ENCODE measurements at places on chromosomes 6 and 20. TPM values are rescaled to one million over a fixed set of nuclear protein-coding genes. Genes with fewer than 3 reads are reported as not detected.
A peak's percentile ranks its signal among the peaks of the same experiment; 100 is the strongest.

NCOA6 gene
- 8.5 TPM for total RNA-seq

DNA sequence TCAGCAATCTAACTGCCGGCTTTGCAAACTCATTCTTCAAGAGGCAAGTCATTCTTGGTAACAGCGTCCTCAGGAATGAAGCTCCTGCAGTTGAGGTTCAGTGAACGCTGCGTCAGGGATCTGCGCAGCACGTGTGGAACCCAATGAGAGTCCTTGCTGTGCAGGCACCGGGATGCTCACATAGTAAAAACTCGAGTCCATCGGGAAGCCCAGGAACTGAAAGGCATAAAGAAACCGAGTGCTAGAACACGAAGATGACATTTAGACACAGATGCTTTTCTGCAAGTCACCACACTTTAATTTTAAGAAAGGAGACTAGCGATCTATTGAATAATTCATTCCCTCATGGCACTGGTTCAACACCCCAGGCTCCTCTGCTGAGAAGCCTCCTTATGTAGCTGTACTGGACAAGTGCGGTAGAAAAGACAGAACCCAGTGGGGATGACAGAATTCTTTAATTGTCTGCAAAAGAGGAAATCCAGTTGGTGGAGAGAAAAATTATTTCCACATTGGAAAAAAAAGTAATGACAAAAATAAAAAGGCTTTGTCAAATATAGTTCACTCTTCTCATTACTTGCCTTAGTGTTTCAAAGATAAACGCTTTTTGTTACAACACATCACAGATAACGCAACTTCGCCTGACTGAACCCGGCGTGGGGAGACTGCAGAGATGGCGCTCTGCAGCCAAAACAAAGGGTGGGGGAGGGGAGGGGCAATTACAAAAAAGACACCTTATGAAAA lies 1.9 kb upstream of the AFDN start:
- no peak for DNase-seq

LINC00237 gene
- total RNA-seq = not detected

DNA sequence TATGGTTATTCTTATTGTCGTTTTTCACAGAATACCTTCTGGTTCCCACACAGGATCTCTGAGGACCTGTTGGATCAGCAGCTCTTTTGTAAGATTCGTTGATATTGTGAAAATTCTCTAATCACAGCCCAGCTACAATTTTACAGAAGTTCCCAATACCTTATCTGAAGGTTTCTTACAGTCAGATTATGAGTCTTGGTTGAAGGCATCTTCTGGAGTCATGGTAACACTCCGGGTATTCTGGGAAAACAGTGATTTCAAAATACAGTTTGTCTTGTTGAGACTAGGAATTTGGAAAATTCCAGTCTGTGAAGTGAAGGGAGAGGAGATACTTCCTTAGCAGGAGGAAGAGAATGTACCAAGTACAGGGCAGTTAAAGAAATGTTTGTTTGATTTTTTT lies 22.2 kb upstream of the HLA-C start:
- no peak for DNase-seq

FOXA2 gene
- total RNA-seq = 9.4 TPM

GRCh38 chr6:51349857-51350256 lies 531.2 kb downstream of the TFAP2B start:
- DNase-seq = no peak

GHRH gene
- total RNA-seq = not detected

GRCh38 chr6:2471472-2471871 lies 226.1 kb upstream of the GMDS start:
- no peak for DNase-seq

DNA sequence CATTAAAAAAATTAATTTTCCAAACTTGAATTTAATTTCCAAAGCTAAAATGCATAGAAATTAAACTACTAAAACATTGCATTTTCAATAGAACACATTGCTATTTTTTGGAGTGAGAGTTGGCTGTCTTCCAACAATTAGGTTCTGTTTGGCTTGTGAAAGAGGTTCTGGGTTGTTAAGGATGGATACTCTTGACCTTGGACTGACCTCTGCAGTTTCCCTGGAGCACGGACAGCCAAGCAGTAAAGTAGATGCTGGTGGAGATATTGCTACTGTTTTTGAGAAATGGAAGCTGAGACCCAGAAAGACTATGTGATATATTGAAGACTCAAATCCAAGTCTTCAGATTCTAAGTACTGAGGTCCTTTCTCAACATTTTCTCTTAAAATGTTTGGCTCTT lies 95.9 kb upstream of the CHD6 start:
- DNase-seq = no peak

- DNase-seq = no peak
These were observed 74.2 kb downstream of the IRF4 start for GRCh38 chr6:465531-466348.

DNA sequence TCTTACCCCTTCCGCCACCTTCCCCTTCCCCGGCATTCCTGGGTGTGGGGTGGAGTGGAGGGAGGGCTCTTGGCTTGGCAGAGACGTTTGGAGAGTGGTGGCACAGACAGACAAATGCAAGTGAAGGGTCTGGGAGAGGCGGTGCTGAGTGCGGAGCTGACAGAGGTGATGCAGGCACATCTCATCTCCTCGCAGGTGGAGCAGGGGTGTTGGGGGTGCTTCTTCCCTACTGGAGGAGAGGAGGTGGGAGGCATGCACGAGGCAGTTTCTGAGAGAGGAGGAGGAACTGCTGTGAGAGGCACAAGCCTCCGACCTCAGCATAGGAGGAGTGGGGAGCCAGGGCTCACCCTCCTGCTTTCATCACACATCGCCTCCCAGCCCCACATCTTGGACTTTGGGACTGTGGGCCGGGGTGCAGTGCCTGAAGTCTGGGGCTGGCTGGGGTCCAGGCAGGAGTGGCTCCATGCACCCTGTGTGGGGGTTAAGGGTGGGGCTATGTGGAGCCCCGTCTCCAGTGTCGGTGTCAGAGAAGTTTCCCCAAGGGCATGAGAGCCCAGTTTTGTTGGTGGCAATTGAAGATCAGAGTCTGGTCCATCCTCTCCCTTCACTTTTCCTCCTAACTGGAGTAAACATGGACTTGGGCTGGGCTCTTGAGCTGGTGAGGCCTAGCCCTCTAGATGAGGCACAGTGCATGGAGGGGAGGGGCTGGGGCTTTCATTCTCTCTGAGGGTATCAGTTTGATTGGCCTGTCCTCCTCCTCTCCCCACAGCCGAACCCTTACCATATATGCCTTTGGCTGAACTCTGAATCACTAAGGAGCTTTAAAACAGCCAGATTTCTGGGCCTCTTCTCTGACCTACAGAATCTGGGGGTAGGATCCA lies 20.2 kb upstream of the SLC22A7 start:
- peak; percentile 69 for DNase-seq

DNA sequence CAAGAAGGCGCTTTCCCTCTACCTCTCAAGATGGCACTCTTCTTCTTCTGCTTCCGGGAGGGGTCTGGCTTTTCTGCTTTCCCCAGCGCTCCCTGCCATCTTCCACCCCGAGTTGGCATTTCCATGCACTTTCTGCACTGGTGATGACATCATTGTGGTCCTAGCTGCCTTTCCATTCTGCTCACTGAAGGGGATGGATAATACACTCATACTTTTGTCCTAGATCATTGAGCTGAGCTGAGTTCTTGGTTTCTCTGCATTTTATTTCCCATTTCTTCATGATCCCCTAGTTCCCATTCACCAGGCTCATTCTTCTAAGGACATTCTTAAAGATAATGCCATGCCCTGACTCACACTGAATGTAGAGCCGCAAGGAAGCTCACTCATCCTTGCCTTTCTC lies 96.7 kb downstream of the EDN1 start:
- no peak for DNase-seq
